Liver (tissue), 10 donors: ENCODE measurements at places on chromosomes 3 and 15.

DNA sequence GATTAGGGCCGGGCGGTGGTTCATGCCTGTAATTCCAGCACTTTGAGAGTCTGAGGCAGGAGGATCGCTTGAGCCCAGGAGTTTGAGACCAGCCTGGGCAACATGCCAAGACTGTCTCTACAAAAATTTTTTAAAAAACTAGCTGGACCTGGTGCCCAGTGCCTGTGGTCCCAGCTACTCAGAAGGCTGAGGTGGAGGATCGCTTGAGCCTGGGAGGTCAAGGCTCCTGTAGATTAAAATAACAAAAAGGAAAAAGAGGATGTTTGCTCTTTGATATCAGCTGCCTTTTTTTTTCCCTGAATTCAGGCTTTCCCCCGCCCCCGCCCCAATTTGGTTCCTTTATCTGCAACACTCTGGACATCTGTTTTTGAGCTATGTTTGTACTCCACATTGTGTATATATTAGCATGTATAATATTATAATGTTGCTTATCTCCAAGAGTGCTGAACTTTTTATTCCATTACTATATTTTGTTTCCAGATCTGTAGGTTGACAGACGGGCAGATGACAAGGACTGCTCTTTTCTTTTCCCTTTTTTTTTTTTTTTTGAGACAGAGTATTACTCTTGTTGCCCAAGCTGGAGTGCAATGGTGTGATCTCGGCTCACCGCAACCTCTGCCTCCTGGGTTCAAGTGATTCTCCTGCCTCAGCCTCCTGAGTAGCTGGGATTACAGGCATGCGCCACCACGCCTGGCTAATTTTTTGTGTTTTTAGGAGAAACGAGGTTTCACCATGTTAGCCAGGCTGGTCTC, 4.6 kb downstream of the SNAP23 start:
- DNase-seq, result peak; percentile 53
- H3K27me3 ChIP-seq, result no peaks in the 10 kb centered on the region
- H3K27ac ChIP-seq, result peak overlapping the region; percentile 40
- H3K36me3 ChIP-seq, result no peaks in the 10 kb centered on the region
- peaks cover 15% of the 10 kb centered on the region for H3K4me1 ChIP-seq

DNA sequence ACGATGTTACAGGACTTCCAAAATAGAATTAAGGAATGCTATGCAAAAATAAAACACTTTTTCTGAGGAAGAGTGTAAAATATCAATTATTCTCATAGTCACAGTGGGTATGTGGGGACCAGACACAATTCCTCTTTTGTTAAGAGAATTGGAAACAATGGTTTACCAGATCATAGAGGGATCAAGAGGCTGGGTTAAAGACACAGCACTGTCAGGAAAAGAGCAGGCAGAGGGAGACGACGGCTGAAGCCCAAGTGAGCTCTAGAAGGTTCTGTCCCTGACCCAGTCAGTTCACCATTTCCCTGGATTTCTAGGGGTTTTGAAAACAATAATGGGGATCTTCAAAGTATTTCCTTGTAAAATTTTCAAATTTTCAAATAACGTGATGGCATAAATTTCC, 54.0 kb upstream of the POLR2M start:
- H3K4me3 ChIP-seq, result no peak overlapping the region
- H3K27ac ChIP-seq, result no peak overlapping the region
- no peaks in the 10 kb centered on the region for H3K4me1 ChIP-seq
- no peak for DNase-seq
- H3K27me3 ChIP-seq, result no peaks in the 10 kb centered on the region

GRCh38 chr3:57919987-57920386, 88.2 kb upstream of the FLNB start:
- no peak overlapping the region for H3K27ac ChIP-seq
- no peaks in the 10 kb centered on the region for H3K36me3 ChIP-seq
- no peak overlapping the region for H3K4me3 ChIP-seq
- H3K27me3 ChIP-seq, result no peaks in the 10 kb centered on the region

DNA sequence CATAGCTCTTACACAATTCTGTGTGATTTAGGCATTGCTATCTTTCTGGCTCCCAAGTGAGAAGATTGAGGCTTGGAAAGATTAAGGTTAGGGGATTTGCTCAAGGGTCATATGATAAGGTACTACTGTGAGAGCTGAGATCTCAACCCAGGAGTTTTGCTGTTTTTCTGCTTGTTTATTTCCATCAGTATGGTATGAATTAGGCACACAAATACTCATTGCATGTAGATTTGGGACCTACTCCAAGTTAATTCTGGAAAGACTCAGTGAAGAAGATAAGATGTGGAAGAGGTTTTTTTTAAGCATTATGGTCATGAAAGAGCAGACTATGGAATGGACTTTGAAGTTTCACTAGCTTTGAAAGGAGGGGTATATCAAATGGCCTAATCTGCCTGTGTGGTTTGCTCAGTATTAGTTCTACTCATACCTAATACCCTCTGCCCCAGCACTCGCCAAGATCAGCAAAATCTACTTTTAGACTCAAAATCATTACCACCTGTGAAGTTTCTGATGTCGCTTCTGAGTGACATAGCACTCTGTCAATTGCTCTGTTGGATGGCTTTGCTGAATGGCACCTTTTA, 12.5 kb downstream of the MBNL1 start:
- no peak overlapping the region for H3K27ac ChIP-seq
- peaks cover 6% of the 10 kb centered on the region for H3K4me1 ChIP-seq
- H3K27me3 ChIP-seq, result no peaks in the 10 kb centered on the region
- H3K36me3 ChIP-seq, result no peaks in the 10 kb centered on the region
- no peak overlapping the region for H3K4me3 ChIP-seq

- DNase-seq, result peak; percentile 38
- peaks cover 8% of the 10 kb centered on the region for H3K4me1 ChIP-seq
- H3K27me3 ChIP-seq, result no peaks in the 10 kb centered on the region
- H3K27ac ChIP-seq, result no peak overlapping the region
- H3K36me3 ChIP-seq, result peaks cover 78% of the 10 kb centered on the region
Measured at GRCh38 chr3:51637941-51638471, 33.0 kb upstream of the TEX264 start.

DNA sequence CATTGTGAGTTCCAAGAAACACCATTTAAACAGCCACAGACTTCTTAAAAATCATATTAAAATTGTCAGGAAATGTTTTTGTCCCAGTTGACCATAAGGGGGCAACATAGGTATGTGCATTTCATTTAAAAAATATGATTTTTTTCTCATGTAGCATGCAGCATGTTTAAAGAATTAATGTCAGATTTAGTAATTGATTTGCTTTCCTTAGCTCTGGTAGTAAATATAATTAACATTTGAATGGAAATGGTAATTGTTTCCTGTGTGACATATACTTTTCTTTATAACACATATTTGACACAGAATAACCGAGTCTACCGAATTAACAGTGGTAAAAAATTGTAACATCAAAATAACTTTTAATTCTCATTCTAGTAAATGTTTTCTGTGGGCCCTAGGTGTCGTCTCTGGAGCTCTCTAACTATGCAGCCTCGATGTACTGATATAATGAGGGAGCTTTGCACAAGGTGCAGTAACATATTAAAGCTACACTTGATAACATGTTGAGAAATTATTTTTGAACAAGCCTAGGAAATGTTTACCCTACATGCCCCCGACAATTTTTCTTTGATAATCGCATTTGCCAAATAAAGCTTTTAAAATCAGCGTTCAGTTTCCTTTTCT, 34.9 kb downstream of the NXPE3 start:
- no peak for DNase-seq
- H3K4me3 ChIP-seq, result no peak overlapping the region
- H3K36me3 ChIP-seq, result no peaks in the 10 kb centered on the region
- H3K27ac ChIP-seq, result no peak overlapping the region
- H3K4me1 ChIP-seq, result peaks cover 16% of the 10 kb centered on the region

- no peaks in the 10 kb centered on the region for H3K27me3 ChIP-seq
- H3K4me3 ChIP-seq, result no peak overlapping the region
- no peak for DNase-seq
Measured at GRCh38 chr3:123352134-123352554, 96.7 kb downstream of the ADCY5 start.

DNA sequence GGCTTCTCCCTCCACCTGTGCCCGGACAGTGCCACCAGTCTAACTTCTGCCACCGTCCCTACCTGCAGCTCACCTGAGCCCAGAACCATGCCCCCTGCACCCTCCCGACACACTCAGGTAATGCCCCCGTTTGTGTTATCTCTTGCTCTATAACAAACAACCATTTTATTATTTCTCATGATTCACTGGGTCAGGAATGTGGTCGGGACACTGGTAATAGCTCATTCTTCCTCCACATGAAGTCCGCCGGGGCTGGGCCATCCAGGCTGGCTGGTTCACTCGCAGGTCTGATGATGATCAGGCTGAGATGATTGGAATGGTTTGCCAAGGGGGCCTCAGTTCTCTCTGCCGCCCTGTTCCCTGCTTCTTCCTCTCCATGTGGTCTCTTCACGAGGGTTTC, 20.3 kb upstream of the NR2E3 start:
- no peak for DNase-seq
- H3K36me3 ChIP-seq, result no peaks in the 10 kb centered on the region
- H3K4me3 ChIP-seq, result no peak overlapping the region
- no peaks in the 10 kb centered on the region for H3K27me3 ChIP-seq
- no peaks in the 10 kb centered on the region for H3K4me1 ChIP-seq

- no peak overlapping the region for H3K4me3 ChIP-seq
- DNase-seq, result no peak
- H3K36me3 ChIP-seq, result no peaks in the 10 kb centered on the region
- H3K4me1 ChIP-seq, result no peaks in the 10 kb centered on the region
- no peak overlapping the region for H3K27ac ChIP-seq
- no peaks in the 10 kb centered on the region for H3K27me3 ChIP-seq
Measured at GRCh38 chr15:63836579-63836978, 2.8 kb upstream of the HERC1 start.

DNA sequence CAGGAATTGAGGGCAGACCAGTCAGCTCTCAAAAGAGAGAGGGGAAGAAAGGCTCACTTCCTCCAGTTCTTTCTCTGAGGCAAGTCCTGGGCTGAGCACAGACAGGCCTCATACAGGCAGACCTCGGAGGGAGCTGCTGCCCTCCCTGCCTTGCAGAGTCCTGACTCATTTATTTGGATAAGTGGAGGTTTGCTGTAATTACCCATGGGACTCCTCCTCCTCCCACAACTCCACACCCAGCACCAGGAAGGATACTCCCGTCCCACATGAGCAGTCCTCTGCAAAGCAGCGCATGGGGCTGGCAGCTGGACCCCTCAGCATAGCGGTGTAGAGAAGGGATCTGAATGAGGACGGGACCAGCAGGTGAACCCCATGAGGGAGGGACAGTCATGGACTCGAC, 13.4 kb upstream of the SCN10A start:
- no peaks in the 10 kb centered on the region for H3K36me3 ChIP-seq
- H3K4me1 ChIP-seq, result no peaks in the 10 kb centered on the region
- H3K4me3 ChIP-seq, result no peak overlapping the region
- no peak for DNase-seq
- H3K27ac ChIP-seq, result no peak overlapping the region

DNA sequence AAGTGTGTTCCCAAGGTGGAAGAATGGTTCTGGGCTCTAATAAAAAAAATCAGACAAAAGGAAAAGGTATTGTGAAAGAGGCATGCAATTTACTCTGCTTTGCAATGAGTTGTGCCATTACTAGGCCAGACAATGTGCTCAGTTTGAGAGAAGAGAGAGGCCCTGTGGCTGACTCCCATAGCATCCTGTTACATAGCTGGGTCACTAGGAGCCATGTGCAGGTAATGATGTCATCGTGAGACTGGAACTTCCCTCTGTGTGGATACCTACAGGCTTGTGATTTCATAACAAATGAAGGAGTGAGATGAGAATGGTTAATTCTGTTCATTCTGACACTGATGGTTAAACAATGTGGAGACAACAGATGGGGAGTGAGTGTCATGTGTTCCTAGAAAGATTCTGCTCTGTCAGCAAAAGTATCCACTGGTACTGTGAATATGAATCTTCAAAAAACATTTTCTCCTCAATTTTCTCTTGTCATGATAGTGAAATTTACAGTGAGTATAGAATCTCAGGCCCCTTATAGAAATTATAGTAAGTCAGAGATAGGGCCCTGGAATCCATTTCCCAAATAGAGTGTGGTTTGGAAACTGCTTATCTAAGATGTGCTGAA, 648.7 kb upstream of the DPPA4 start:
- no peak overlapping the region for H3K4me3 ChIP-seq
- DNase-seq, result no peak
- H3K36me3 ChIP-seq, result no peaks in the 10 kb centered on the region
- no peaks in the 10 kb centered on the region for H3K4me1 ChIP-seq
- H3K27me3 ChIP-seq, result no peaks in the 10 kb centered on the region

DNA sequence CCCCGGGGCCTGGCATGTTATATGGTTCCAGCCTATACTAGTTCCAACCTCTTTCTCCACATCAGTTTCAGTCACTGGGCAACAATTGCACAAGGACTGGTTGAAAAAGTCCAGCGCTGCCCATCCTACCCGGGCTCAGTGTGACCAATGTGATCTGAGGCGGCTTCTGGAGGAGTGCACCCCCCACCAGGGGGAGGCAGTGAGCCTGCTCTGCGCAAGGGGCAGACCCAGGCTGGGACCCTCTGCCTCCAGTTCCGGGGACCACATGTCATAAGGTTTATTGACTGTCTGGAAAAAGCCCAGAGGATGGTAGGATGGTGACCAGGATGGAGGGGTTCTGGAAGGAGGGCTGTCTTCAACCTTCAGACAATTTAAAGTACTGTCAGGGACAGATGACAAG, 25.6 kb upstream of the NR2E3 start:
- H3K27me3 ChIP-seq, result no peaks in the 10 kb centered on the region
- no peak overlapping the region for H3K27ac ChIP-seq
- no peak for DNase-seq
- no peaks in the 10 kb centered on the region for H3K4me1 ChIP-seq
- H3K36me3 ChIP-seq, result no peaks in the 10 kb centered on the region
- H3K4me3 ChIP-seq, result no peak overlapping the region

DNA sequence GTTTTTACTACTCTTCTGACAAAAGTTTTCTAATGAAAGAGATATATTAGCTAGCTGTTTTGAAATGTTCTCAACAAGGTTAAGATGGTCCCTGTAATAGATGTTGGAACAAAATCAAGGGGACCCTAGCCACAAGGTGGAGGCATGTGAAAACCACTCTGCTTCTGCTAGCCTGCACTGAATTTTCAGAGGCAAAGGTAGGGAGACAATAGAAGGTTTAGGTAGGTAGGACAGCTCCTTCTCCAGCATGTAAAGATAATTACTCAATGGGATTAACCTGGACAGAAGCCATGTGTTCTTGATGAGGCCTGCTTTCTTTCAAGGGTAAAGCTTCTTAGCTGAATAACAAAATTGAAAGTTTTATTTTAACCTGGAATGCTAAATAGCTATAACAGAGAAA, 333.5 kb downstream of the LSAMP start:
- no peak for DNase-seq
- H3K4me1 ChIP-seq, result no peaks in the 10 kb centered on the region
- no peak overlapping the region for H3K27ac ChIP-seq
- H3K27me3 ChIP-seq, result no peaks in the 10 kb centered on the region
- H3K4me3 ChIP-seq, result no peak overlapping the region

- H3K4me3 ChIP-seq, result no peak overlapping the region
- no peaks in the 10 kb centered on the region for H3K36me3 ChIP-seq
- no peak for DNase-seq
- no peaks in the 10 kb centered on the region for H3K4me1 ChIP-seq
- H3K27ac ChIP-seq, result no peak overlapping the region
Measured at GRCh38 chr3:171200750-171201088, 174.2 kb upstream of the SLC2A2 start.

- no peaks in the 10 kb centered on the region for H3K4me1 ChIP-seq
- no peaks in the 10 kb centered on the region for H3K27me3 ChIP-seq
- DNase-seq, result no peak
- no peaks in the 10 kb centered on the region for H3K36me3 ChIP-seq
- H3K27ac ChIP-seq, result no peak overlapping the region
Measured at GRCh38 chr15:71532994-71533393, 277.4 kb upstream of the NR2E3 start.

- no peaks in the 10 kb centered on the region for H3K27me3 ChIP-seq
- H3K36me3 ChIP-seq, result no peaks in the 10 kb centered on the region
- no peak for DNase-seq
- H3K4me3 ChIP-seq, result peak overlapping the region; percentile 68
- H3K27ac ChIP-seq, result peak overlapping the region; percentile 76
Measured at GRCh38 chr15:52785672-52786406, 4.3 kb downstream of the ONECUT1 start.
